ENCODE measurements at places on chromosomes 7 and 10.

- no peak for DNase-seq
Observed at GRCh38 chr7:99036546-99037111, 107.3 kb downstream of the SMURF1 start.

DNA sequence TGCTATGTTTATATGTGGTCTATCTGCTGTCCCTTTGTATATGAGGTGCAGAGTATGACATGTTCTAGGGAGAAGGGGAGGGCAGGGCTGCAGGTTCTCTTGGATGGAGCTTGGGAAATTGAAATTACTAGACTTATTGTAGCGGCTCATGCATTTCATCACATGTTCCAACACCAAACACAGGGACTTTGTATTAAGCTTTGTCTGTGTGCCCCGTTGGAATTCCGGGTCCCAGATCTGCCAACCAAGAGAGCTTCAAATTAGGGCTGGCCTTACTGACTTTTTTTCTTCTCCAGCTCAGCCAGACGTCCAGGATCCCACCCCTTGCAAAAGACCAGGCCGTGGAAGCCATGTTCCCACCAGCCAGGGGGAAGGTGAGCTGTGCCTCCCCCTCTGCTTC, 3.4 kb downstream of the ZNF789 start:
- no peak for DNase-seq

- DNase-seq = no peak
Observed at GRCh38 chr10:72886621-72887020, 6.9 kb upstream of the OIT3 start.

GRCh38 chr7:98217623-98218582, 6.7 kb downstream of the BHLHA15 start:
- no peak for DNase-seq

DNA sequence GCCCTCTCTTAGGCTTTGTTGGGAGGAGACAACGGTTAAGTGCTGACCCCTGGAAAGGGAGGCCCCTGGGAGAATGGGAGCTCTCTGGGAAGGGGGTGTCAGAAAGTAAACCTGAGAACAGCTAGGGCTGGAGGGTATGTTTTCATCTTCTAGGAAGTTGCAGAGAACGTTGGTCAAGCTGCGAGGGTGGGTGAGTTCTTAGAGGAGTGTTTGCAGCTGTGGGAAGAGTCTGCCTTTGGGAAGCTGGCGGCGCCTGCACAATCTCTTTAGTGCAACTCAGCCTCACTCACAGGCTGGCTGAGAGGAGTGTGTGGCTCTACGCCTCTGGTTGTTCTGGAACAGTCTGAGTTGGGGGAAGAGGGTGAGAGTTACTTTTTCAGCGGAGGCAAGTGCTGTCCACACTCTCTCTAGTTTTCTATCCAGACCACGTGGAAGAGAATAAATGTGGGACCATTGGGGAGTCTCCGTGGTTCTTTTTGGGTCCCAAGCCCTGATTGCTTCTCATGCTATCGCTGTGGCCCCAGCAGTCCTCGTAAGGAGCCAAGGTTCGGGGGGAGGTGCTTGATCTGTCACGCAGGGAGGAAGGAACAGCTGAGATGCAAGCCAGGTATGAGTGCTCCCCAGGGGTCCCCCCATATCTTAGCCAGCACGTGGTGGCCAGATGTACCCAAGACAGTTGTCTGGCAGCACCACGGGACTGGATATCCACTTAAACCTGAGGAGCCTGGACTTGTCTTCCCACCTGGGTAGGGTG, 237.2 kb downstream of the BUB3 start:
- no peak for DNase-seq
